CD4-positive, alpha-beta T cell treated with Interleukin-15 for 4 hours (primary cell): ENCODE measurements at places on chromosomes 13 and 19.
A peak's percentile ranks its signal among the peaks of the same experiment; 100 is the strongest.

GRCh38 chr13:112893570-112894422, 75.2 kb upstream of the MCF2L start:
- peak; percentile 8 for DNase-seq

- DNase-seq = no peak
Observed at GRCh38 chr19:35757231-35757748, 461 bp upstream of the HSPB6 start.

GRCh38 chr13:46618694-46619254, 65.8 kb downstream of the LRCH1 start:
- DNase-seq = no peak

GRCh38 chr13:27170516-27171243, 931 bp downstream of the USP12 start:
- DNase-seq = no peak

DNA sequence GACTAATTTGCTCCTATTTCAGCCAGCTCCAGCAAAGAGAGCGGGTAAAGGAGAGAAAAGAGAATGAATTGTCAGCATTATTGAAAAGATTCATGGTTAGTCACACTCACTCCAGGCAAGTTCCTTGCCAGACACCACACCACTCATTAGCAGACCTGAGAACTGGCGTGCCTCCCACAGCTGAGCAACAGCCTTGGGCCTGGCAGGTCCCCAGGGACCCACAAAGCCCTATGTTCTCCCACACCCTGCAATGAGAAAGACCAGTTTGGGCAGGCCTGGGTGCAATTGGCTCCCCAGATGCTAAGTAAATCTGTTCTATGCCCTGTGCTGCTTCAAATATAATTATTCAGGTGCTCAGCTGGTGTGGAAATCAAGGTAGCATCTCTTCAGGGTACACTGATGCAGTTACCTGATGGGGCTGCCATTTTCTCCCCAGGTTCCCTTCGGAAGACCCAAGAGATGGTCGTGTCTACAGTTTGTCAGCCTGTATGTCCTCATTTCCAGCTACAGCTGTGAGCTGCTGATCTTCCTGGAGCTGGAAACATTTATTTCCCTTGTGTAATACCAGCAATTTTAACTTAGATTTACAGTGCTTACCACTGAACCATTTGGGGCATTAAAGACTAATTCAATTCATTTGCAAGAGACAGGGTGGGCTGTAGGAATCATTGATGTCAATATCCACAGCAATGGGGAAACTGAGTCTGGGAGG, 405.0 kb downstream of the COG6 start:
- DNase-seq = no peak

GRCh38 chr13:47420020-47420419, 523.2 kb upstream of the HTR2A start:
- no peak for DNase-seq

- DNase-seq = peak; percentile 62
Observed at GRCh38 chr13:75357576-75358289, 124.2 kb downstream of the TBC1D4 start.

GRCh38 chr13:101258509-101258908, 157.8 kb downstream of the NALCN start:
- no peak for DNase-seq

DNA sequence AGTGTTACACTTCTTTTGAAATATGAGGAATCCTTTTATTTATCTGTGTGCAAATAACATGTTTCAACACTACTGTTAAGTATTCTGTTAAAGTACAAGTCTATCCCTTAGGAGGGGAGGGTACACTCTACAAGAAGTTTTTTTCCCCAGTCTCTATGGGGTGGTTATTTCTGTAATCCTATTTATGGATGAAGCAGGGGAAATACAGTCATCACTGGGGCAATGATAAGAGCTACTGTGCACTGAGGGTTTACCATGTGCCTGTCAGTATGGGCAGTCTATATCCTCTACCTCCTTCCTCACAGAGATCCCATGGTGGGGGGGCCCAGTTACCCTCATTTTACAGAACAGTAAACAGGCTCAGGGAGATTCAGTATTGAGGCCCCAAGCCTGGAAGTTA, 16.6 kb upstream of the TRIM13 start:
- no peak for DNase-seq

- DNase-seq = no peak
Observed at GRCh38 chr13:108573455-108573854, 56.0 kb upstream of the MYO16 start.

- DNase-seq = peak; percentile 46
Observed at GRCh38 chr19:12035220-12036172, at the start of gene ZNF433. ZNF433 (minus strand) TSS chr19:12035679; CDS start chr19:12035539, 140 bp downstream.
